ENCODE measurements at places on chromosomes 11 and 22.

DNA sequence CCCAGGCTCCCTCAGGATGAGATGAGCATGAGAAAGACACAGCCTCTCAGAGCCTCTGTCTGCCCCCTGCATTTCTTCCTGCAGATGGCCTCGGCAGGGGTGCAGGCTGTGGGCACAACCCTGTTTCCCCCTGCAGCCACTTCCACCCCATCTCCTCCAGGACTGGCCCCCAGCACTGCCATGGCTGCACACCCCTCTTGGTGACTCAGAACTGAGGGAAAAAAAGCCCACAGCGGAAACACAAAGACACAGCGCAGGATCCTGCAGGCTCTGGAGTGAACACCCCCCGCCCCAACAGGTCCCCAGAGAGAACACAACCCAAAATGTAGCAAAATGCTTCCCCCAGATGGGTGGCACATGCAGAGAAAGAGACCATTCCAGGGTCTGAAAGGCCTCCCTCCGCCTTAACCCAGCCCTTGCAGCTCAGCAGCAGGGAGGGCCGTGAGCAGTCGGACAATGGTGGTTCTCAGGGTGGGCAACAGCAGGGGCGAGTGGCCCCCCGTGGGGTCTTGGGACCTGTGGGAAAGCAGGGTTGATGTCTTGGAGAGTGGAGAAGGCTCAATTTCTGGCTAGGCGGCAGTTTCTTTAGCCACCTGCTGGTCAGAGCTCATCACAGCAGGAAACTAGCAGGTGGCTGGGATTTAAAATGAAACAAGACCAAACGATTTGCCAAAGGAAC is 8.0 kb downstream of the TUBGCP6 start:
- no peak overlapping the region for H3K27ac ChIP-seq
- H3K27me3 ChIP-seq: no peaks in the 10 kb centered on the region
- H3K36me3 ChIP-seq: peaks cover 51% of the 10 kb centered on the region

DNA sequence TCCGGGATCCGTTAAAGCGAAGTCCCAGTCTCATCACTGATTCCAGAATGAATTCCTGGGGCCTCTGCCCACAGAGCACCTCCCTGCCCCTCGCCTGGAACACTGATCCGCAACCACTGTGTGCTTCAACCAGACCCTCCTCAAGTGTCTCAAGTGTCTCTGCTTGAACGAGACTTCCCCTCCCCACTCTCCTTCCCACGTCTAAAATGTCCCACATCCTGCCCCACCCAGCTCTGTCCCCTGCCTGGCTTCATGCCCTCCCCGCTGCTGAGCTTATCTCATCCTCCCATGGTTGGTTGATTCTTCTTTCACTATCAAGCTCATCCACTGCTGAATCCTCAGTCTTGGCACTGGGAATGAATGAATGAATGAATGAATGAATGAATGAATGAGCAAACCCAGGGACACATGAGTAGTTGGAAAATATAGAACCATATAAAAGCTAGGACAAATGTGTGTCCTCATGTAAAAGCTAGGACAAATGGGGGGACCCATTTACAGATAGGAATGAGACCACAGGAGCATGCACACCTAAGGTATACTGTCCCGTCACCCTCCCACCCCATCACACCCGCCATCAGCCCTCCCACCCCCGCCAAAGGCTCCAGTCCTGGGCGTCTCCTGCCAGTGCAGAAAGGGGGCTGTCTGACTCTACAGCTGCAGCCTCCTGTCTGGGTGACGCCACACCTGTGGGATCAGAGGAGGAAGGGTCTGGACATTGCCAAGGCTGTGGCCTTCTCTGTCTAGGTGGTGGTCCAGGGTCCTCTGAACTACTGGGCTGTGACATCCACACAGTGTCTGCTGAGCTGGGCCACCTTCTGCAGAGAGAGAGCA is 71.4 kb upstream of the LINC01488 start:
- no peaks in the 10 kb centered on the region for H3K27me3 ChIP-seq
- no peak for DNase-seq
- peaks cover 6% of the 10 kb centered on the region for H3K4me1 ChIP-seq
- H3K4me3 ChIP-seq: no peak overlapping the region
- H3K36me3 ChIP-seq: no peaks in the 10 kb centered on the region

- DNase-seq: no peak
- no peak overlapping the region for H3K27ac ChIP-seq
- H3K36me3 ChIP-seq: no peaks in the 10 kb centered on the region
Observed at GRCh38 chr11:35856756-35857155, 87.1 kb upstream of the LDLRAD3 start.

DNA sequence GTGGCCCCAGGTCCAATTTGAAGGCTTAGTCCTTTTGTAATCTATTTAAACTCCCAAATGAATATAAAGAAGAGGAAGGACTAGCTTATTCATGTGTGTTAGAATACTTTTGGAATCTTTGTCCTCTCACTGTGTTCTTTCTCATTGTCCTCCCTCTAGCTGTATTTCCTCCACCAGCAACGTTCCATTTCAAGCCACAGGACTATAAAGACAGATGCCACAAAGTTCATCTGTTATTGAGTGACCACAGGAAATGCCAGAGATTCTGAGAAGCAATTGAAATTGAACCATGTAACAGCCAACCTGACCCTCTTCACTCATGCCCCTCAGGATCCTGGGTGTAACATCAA is 336.6 kb upstream of the API5 start:
- no peak overlapping the region for H3K4me3 ChIP-seq
- no peaks in the 10 kb centered on the region for H3K36me3 ChIP-seq
- H3K27me3 ChIP-seq: no peaks in the 10 kb centered on the region
- no peak for DNase-seq
- no peak overlapping the region for H3K27ac ChIP-seq

GRCh38 chr11:85976525-85976924 is 92.4 kb downstream of the PICALM start:
- no peak for DNase-seq
- peak overlapping the region; percentile 11 for H3K27ac ChIP-seq
- no peaks in the 10 kb centered on the region for H3K27me3 ChIP-seq
- H3K4me1 ChIP-seq: peaks cover 28% of the 10 kb centered on the region
- peaks cover 100% of the 10 kb centered on the region for H3K36me3 ChIP-seq
- no peak overlapping the region for H3K4me3 ChIP-seq
